ENCODE measurements at places on chromosomes 4 and X.

DNA sequence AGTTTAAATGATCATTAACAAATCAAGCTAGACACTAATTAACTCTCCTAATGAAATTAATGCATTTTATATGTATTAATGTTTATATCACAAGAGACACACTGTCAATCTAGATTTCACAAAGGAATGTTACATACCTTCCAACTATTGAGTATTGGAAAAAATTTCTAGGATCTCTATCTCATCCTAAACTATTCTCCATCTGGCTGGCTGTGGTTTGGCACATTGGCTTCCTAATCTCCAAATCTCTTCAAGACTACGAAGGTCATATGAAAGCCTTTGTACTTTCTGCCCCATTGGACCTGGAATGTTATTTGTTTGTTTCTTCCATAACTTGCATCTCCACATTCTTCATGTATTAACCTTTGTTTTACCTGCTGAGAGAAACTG is 1160.0 kb downstream of the ADGRL3 start:
- DNase-seq: no peak

DNA sequence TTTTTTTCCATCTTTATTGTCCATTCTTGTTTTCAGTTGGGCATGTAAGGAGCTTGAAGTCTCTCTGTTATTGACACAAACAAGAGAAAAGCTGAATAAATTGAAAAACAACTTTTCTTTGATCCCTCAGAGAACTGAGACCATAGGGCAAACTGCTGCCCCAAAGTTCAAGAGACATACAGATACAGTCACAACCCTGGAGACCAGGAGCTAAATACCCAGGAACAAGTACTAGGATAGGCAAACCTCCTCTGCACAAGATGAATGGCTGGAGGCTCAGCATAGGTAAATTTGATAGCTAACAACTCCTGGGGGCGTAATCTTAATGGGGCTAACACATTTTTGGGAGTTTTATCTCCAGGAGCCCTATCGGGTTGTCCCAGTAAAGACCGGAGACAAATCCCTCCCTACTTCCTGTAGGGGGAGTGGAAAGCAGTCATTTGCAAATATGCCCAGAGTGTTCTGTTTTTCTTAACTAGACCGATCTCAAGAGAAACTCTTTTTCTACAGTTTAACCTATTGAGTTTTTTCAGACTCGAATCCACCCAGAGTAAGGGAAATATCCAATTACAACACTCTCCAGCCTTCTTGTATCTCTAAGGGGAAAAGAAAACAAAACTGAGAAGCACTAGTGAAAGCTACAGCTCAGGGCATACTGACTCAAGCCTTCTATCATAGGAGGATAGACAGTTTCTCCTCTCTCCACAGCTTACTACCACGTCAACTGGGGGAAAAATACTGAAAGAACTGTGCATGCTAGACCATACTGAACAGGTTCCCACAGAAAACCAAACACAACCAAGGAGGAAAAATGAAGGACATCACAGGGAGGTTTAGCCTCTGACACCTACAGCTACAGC is 23.1 kb downstream of the MAGEA8 start:
- no peak for DNase-seq

DNA sequence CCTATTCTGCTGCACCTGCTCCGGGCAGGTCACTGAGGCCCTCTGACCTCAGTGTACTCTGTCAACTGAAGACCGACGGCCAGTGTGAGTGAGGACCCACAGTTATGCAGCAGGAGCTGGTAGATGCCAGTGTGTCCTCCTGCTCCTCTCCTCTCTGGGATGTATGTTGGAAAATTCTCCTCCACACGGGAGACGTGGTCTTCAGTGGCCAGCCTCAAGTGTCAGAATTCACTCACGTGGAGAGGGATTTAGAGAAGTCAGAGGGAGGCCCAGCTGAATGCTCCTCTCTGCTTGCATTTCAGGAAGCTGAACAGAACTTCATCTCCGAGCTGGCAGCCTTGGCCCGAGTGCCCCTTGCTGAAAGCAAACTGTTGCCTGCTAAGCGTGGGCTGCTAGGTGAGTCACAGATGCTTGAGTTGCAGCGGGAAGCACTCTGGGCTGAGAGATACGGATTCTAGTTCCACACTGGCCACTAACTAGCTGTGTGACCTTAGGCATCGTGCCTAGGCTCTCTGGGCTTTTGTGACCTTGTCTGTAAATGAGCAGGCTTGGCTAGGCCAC is 83.6 kb downstream of the CRMP1 start:
- DNase-seq: no peak

GRCh38 chr4:181956512-181956911 is 286.7 kb upstream of the TENM3 start:
- DNase-seq: no peak

- DNase-seq: no peak
Observed at GRCh38 chr4:145614233-145614610, 5.0 kb upstream of the MMAA start.

DNA sequence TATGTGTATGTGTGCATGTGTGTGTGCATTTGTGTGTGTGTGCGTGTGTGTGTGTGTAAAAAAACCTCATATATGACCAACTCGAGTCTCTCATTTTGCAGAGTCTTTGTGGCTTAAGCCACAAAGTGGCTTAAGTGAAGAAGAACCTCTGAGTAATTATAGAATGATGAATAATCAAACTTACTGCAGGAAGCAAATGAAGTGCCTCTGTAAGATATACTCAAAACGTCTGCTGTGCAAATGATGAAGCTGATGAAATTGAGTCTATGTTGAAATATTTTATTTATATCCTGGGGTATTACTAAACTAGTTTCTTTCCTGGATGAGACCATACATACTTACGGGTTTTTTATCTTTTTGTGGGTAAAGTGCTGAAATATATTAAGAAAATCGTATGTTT is 1198.7 kb downstream of the PCDH7 start:
- peak; percentile 25 for DNase-seq

- no peak for DNase-seq
Observed at GRCh38 chrX:132443196-132444135, 45.4 kb downstream of the MBNL3 start.

- no peak for DNase-seq
Observed at GRCh38 chr4:147482281-147482680, 1.4 kb downstream of the EDNRA start.

GRCh38 chr4:141028024-141028529 is 105.2 kb downstream of the RNF150 start:
- no peak for DNase-seq

DNA sequence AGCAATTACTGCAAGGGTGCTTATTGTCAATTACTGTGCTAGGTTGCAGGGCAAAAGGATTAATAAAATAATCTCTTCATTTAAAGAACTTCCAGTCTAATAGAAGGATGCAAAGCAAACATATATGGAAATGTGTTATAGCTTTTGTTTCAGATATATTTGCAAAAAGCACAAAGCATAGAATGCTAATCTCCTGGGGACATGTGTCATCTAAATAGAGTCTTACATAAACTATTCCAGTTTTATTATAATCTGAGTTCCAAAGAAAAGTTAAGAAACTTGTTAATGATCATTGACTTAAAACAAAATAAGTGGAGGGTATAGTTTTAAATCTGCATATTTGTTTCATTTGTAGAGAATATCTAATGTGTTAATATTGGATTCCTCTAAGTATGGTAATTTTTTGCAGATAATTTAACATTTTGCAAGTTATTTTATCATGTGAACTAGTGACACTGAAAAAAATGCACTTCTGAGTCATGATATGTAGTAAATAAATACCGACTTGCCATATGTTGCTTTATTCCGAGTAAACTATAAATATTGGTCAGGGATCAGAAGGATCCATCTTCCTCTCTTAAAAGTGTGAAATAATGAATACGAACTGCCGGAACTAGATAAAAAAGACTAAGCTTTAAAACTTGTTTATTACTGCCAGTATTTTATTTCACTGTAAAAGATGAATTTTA is 231.9 kb upstream of the FAT4 start:
- no peak for DNase-seq

DNA sequence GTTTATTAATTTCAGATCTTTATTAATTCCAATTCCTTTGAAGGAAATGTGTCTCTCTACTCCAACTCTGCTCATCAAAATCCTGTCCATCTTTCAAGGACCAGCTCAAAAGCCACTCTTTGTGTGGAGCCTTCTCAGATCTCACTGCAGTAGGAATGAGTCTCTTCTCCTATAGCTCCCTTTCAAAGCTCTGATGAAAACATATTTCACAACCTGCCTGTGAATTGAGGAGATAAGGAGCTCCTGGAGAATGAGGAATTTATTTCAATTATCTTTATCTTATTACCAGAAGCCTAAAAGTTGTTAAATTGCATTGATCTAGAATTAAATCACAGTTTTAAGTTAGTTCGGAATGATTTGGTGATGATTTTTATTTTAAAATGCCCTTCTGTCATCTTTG is 92.6 kb upstream of the TRPC3 start:
- no peak for DNase-seq

DNA sequence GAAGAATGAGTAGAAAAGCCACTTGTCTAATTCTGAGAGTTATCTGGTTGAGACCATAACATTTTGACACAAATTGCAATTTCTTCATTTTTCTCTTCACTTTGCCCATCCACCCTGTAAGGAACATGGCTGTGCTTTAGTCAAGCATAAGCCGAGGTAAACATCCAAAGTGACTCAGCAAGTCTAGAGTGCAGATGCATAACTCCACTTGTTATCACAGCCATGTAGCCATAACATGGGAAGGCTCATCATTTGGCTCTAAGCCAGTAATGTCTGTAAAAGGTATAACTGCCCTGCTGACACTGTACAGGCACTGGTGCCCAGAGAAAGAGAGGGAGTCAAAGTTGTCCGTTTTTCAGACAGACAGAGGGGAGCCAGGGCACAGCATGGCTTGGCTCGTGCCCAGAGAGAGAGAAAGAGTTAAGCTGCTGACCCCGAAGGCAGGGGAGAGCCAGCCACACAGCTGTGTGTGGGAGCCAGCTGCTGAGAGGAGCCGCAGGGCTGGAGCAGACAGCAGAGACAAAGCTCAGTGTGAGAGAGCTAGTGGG is 76.9 kb upstream of the EXOC1L start:
- no peak for DNase-seq

DNA sequence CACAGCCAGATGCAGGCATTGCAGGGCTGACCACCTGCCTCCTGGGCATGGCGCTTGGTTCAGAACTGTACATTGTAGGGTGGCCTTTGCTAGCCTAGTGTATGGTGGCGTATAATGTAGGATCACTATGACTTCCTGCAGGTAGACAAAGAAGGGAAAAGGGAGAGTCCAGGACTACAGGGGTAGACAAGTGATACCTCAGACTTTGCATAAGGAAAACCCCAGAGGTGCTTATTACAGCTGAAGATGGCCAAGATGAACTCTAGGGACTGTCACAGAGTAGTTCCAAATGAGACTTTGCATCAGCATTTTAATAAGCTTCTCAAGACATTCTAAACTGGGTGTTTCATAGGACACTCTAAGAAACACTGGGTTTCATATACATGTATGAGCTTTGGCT is 116.4 kb upstream of the PUDP start:
- DNase-seq: no peak

DNA sequence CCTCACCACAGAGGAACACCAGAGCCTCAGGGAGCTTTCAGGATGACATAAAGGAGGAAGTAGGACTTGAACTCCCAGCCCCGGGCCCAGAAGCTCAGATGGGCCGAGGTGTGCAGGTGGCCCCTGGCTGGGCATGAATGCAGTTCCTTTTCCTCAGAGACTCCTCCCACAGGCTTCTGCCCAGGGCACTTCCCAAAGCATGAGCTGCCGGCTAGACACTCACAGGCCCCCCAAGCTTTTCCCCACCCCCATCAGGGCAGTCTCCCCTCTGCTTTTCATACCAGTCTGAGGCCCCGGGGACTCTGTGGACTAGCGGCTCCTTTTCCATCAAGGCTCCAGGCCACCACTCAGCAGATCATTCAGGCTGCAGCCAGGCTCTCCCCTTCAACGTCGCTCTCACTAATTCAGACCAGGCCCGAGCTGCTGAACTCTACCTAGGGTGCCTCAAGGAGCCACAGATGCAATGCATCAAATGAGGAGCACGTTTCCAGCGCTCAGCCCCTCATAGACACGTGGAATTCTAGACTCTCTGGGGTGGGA is 36.9 kb downstream of the HMX1 start:
- no peak for DNase-seq

DNA sequence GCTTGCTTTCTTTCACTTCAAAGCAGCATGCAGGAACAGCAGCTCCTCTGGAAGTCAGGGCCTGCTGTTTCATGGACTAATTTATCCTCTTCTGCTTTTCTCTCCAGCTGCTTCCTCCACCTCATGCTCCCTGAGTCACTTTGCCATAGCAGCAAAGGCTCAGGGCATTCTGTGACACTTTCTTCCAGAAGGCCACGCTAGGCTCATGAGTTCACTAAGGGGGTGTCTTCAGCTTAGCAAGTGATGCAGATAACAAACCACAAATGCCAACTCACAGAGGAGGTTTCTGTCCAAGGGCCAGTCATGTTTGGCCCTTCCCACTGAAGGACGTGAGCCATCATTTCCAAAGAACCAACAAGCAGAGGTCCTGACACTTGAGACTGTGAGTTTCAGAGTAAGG is 200.2 kb downstream of the ADGRA3 start:
- peak; percentile 63 for DNase-seq

DNA sequence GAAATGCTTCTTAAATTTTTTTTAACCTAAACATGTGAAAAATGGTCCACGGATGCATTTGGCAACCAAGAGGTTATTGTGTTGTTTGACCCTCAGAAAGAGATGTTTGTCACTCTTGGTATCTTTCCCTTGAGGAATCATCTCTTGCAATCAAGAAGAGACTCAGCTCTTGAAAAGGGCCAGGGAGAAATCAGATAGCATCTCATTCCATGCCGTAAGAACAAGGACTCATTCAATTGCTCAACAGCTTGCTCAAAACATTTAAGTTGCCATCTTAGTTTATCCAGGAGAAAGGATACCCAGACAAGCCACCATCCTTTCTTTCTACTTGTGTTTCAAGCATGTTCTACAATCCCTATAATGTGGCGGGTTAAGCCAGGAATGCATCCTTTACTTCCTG is 209.5 kb upstream of the LNX1 start:
- no peak for DNase-seq

DNA sequence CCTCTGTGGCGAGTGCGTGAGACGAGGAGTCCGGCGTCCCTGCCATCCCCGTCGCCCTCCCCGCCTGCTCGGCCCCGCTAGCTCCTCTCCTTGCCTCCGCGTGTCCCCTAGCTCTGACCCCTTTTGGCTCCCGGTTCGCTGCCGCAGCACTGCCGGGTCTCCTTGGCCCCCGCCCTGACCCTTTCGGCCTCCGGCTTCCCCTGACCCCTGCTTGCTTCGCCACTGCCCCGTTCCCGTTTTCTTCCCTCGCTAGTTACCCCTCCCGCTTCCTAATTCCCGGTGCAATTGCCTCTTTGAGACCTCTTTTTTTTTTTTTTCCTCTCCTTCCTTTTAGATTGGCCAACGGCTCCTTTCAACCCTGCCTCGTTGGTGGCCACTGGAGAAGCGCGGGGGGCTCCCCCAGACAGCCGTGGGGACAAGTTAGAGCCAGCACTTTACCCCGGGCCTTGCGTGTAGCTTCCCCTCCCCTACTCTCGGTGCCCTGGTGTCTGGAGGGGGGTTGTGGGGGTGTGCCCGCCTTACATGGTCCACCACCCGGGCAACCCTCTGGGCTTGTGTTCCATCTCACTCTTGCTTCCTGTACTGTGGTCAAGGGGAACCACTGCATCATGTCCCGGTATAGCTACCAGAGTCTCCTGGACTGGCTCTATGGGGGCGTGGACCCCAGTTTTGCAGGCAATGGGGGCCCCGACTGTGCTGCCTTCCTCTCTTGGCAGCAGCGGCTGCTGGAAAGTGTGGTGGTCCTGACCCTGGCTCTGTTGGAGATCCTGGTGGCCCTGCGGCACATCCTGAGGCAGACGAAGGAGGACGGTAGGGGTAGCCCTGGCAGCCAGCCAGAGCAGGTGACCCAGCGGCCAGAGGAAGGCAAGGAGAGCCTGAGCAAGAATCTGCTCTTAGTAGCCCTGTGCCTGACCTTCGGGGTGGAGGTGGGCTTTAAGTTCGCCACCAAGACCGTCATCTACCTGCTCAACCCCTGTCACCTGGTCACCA is 548 bp downstream of the TMEM164 start:
- DNase-seq: no peak

Data from RCC 7860 (cell line).